T follicular helper cell (primary cell): ENCODE measurements at places on chromosomes 6 and 20.

- DNase-seq: no peak
Observed at GRCh38 chr20:48197066-48197465, 411.8 kb upstream of the SULF2 start.

DNA sequence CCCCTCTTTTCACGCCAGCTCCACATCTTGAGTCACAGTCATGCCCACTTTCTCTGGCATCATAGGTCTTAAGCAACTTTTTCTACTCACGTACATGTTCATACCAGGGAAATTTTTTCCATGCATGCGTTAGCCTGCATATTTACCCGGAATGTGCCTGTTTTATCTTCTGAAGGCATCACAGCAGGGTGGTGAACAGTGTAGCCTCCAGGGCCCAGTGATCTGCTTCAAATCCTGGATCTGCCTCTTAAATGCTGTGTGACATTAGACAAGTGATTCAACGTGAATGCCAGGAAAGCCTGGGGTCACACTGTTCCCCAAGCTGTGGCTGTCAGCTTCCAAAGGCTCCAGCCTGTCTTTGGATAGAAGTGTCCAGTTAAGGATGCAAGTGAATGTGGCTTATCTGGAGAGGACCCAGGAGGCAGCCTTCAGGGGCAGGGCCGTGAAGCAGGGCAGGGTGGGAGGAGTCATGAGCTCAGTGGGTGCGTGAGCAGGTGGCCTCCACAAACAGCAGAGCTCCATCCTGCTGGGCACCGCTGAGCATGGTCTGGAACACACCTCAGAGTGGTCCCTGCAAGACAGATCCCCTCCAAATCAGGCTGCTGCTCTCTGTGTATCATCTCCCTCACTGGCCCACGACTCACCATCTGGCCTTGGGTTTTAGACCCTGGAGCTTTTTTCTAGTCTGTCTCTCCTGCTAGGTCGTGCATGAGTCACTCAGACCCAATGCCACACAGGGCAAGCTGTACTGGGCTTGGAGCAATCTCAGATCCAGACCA is 30.4 kb upstream of the CD93 start:
- no peak for DNase-seq

GRCh38 chr20:34710861-34711574 is 6.9 kb downstream of the TP53INP2 start:
- DNase-seq: no peak

- no peak for DNase-seq
Observed at GRCh38 chr6:118704915-118705314, 53.5 kb upstream of the CEP85L start.

DNA sequence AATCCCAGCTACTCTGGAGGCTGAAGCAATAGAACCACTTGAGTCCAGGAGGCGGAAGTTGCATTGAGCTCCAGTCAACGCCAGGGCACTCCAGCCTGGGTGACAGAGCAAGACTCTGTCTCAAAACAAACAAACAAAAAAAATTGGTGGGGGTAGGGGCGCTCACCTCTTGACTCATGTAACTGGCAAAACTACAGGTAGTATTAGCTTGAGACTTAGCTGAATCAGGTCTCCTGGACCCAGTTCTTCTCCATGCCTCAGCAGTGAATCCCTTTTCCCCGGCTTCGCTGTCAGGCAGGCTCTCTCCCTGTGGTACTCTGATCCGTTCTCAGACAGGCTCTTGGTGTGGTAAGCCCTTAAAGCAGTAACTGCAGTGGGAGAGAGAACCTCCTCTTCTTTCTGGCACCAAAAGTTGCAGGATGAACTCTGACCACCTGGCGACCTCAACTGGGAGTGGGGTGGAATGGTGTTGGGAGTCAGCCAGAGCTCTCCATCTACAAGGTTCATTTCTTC is 12.9 kb downstream of the SLC9A8 start:
- no peak for DNase-seq

GRCh38 chr20:48236000-48236970 is 451.0 kb upstream of the SULF2 start:
- DNase-seq: no peak

- DNase-seq: peak; percentile 34
Observed at GRCh38 chr20:53899351-53900167, 170.8 kb downstream of the BCAS1 start.

DNA sequence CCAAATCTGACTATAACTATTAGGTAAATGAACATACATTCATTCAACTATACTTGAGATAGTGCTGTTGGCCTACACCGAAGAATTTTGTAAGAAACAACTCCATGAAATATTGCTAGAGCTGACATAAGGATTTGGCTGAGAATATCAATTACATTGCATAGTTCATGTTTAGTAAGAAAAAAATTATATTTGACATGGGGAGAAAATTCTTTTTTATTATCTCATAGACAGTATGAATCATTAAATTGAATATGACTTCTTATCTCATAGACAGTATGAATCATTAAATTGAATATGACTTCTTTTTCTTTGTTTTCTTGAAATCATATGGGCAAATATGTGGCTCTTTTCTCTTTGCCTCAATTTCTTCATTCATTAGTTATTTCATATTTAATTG is 212.3 kb upstream of the HSF2 start:
- DNase-seq: no peak

DNA sequence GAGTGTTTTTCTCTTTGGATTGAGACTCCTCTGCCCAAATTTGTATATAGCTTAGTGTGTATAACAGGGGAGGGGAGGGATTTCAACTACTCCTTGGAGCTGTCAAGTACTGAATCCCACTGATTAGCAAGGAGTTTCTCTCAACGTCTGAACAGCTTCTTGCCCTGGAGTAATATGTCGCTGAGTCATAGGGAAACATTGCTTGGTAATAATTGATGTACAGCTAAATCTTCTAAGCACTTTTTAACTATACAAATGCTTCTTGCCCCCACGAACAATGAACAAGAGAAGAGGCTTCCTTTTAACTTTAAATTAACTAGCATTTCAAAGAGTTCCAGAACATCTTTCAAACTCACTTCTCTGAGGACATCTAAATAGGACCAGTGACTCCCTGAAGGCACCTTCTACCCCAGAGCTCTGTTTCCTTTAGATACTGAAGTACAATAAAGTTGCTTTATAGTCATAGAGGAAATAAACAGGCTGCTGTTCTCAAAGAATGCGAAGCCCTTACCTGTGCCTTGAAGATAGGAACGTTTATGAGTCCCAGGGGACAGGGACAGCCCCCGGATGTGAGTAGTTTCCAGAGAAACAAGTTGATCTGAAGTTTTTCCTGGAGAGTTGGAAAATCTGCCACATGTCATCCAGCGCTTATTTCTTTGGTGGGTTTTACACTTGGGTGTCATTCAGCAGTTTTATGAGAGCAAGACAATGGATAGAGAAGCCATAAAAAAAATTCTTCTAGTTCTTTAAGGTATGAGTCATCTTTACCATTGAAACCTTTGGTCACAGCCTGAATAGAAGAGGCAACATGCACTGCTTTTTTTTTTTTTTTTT is 462.5 kb upstream of the BTBD3 start:
- DNase-seq: no peak

DNA sequence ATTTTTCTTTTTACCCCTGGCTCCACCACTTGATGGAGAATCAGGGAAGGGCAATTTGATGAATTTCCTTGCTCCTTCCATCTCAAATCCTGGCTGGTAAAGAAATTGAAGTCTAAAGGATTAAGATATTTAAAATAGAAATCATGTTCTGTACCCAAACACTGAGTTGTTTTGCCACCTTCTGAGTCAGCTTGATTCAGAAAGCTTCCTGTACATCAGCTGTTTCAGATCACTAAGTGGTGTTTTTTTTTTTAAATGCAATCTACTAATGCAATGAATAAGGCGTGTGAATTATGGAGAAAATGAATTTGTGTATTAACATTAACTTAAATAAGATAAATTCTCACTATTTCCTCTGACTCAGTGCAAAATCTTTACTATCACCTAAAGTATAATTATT is 11.5 kb upstream of the POPDC3 start:
- no peak for DNase-seq

DNA sequence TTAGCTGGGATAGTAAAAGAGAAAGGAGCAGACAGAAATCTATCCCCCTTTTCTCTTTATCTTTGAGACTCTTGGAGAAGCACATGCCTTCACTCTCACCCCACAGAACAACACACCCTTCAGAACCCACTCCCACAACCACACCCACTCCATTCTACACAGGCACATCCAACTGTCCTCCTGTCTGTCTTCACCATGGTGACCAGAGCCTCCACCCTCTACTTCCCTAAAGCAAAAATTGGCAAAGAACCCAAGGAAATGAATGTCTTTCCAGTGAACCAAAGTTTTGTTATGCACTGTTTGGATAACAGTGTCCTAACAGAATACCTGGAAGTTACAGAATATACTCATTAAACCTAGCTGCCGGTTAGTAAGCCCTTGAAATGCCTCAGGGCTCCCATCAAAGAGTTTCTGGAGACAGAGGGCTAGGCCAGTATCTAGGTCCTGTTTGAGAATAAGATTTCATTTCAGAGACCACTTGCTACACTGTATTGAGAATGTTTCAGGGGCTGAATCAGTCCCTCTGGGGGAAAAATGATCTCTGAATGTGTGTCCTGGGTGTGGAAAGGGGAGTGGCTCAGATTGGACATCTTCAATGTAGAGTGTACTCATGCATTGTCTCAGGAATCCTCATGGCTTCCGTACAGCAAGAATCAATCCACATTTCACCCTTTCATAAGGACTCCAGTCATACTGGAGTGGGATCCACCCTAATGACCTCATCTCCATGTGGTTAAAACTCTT is 101.1 kb downstream of the LY86 start:
- DNase-seq: no peak

DNA sequence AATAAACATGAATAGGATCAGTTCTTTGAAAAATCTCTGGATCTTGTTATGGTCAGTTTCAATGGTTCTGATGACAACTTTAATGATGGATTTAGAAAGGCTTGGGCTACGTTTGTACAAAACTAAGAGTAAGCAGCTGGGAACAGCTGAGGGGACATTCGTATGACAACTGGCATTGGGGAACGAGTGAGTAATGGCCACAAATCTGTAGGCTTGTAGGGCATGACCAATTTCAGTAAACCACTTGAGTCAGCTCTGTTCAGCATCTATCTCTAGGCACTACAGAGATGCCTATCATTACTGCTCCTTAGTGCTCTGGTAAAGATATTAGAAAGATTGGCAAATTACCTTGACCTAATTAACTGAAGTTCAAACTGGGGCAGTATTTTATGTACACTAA is 1375.6 kb downstream of the EPHA7 start:
- no peak for DNase-seq

DNA sequence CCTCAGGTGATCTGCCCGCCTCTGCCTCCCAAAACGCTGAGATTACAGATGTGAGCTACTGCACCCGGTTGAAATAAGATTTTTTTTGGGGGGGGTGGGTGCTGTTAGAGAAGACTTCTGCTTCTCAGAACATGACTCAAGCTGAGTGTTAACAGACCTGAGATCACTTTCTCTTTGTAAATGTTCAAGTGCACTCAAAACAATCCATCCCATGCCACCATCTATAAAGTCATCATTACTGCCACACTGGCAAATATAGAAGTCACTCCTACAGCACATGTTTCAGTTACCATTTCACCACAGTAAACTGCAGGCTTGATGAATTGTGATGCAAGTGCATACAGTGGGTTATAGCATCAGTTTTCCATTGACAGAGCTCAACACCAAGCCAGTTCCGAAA is 9.0 kb downstream of the VPS16 start:
- no peak for DNase-seq

DNA sequence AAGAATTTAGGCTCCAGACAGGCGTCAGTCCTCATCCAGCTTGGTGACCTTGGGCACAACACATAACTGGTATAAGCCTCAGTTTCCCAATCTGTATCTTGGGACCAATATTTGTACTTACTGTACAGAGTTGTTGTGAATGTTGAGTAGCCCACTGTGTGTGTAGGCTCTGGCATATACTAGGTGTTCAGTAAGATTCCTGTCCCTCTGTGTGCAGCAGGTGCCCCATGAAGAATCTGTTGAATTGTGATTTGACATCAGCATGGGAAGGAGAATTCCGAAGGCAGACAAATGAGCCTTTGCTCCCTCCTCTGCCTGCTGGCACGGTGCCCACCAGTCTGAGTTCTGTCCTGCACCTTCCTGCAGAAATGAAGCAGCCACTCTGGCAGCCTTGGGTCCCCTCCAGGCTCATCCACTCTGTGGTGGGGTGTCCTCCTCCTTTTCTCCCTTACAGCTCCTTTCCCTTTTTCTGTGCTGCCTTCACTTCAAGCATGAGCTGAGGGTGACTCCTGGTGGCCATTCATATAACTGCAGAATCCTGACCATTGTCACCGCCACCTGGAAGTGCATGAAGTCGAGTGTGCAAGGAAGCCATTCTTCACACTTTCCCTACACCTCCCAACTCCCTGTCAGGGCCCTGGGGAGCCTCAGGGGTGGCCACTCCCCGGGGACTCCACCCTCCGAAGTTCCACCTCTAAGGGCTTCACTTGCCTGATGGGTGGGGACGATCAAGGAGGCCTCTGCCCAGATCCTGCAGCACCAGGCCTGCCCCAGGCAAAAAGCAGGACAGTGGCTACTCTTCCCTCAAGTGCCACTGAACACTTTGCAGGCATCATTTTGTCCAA is 48.2 kb downstream of the MRPL14 start:
- DNase-seq: peak; percentile 55

DNA sequence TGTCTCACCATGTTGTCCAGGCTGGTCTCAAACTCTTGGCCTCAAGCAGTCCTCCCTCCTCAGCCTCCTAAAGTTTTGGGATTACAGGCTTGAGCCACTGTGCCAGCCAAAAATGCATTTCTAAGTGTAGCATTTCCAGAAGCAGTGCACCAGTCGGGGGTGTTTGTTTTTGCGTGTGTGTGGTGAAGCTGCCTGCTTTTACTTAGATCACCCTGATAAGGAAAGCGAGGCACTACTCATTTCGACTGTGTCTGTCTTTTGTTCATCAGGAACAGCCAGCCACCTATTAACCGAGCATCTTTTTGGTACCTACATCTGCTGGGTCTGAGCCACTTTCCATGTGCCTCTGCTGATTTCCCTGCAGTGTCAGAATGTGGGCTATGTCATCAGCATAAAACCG is 18.7 kb downstream of the SIRT5 start:
- no peak for DNase-seq

- DNase-seq: no peak
Observed at GRCh38 chr6:156513504-156513903, 263.7 kb upstream of the ARID1B start.
